ENCODE measurements at places on chromosomes 3 and 15.

DNA sequence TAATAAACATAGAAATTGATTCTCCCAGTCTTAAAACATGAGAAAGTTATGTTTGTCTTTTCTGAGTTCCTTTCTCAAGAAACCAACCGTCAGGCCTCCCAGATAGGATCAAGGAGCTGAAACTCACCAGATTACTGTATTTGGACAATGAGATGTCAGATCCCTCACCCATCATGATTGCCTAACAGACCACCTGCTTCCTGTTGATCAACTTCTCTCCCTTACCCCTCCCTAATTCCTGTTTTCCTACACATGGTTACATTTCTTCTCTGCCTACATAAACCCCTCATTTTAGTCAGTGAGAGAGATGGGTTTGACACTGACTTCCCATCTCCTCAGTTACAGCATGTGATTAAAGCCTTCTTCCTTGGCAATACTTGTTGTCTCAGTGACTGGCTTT lies 917.5 kb downstream of the FHIT start:
- no peak for DNase-seq

- DNase-seq: no peak
Measured at GRCh38 chr3:159249472-159250174, 447.8 kb downstream of the MFSD1 start.

GRCh38 chr3:59782664-59783063 lies 732.8 kb upstream of the CFAP20DC start:
- no peak for DNase-seq

DNA sequence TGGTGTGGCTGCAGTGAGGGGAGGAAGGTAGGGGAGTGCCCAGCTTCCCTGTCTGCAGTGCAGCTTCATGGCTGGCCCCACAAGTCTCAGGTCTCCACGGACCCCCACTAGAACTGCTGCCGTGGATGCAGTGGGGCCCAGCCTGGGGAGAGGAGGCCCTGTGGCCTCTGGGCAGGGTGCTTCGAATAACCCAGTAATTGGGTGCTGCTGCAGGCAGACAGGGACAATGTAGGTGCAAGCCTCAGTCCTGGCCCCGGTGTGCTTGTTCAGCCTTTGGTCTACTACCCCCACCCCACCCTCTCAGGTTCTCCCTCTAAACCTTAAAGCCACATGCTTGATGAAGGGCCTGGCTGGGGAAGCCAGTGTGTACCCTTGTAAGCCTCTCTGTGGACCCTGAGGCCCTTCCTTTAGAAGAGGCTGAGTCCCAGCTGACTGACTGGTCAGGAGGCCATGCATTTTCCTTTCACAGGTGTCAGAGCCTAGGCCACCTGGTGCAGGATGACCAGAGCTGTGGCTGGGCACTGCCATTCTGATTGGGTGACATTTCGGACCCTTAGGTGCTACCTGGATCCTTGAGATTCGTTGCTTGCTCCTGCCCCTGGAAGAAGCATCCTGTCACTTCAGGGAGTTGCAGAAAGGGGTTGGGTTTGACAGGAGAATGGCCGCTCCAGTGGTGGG lies 21.1 kb upstream of the EXOG start:
- no peak for DNase-seq

GRCh38 chr3:183924956-183925355 lies 40.3 kb upstream of the PARL start:
- DNase-seq: no peak

DNA sequence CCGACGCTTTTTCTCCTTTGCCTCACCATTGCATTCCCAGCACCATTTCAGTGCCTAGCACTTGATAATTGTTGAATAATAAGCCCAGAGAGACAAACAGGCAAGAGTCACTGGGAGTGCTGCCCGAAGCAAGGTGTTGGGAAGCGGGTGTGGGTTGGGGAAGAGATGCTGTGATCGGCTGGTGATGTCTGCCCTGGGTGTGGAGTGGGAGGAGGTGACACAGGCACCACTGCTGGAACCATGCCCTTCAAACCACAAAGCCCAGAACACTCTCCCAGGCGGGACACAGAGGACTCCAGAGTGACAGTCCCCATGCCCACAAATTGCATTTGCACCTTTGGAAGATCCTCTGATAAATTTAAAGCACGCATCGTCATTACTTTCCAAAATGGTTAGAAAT lies 148.2 kb downstream of the CHSY1 start:
- DNase-seq: no peak

DNA sequence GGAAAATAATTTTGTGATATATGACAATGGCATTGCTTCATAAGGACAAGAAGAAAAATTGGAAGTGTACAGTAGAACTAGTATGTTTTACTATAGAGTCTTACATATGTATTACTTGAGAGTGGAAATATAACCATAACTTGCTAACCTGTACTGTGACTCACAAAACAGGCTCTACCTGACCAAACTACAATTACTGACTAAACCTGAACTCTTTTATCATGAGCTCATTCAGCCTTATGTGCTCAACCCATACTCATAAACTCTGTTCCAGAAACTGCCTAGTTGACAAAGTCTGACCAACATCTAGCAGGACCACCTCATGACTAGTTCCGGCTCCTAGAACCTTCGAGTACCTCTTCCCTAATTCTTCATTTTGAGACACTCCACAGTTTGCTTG lies 6.3 kb downstream of the CDIN1 start:
- no peak for DNase-seq

- no peak for DNase-seq
Measured at GRCh38 chr15:57026016-57026592, 107.7 kb downstream of the TCF12 start.

DNA sequence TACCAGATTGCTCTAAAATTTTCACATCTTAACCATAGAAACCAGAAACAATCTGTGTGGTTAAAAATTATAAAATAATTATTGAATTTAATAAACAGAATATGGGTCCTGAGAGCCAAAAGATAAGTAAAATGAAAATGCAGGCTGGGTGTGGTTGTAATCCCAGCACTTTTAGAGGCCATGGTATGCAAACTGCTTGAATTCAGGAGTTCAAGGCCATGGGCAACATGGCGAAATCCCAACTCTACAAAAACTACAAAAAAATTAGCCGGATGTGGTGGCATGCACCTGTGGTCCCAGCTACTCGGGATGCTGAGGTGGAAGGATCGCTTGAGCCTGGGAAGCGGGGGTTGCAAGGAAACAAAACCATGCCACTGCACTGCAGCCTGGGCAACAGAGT lies 236.1 kb downstream of the STAG1 start:
- no peak for DNase-seq

DNA sequence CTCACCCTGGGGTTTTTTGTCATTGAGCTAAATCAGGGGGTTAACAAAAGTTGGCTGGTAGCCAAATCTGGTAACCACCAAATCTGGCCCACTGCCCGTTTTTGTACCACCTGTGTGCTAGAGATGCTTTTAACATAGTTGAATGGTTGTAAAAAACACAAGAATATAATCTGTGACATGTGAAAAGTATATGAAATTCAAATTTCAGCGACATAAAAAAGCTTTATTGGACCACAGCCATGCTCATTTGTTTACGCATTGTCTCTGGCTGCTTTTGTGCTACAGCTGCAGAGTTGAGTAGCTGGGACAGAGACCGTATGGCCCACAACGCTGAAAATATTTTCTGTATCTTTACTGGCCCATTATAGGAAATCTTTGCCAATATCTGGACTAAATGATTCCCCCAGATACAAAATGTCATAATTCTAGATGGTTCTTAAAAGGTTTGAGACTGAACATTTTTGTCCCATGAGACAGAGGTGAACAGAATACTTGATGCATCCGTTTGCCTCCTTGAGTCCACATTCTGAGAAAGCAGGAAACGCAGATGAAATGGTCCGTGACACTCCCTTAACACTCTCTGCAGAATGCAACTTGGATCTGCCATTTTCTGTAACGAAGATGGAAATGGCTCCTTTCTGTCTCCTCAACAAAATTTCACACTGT lies 120.9 kb upstream of the PDZRN3 start:
- no peak for DNase-seq

DNA sequence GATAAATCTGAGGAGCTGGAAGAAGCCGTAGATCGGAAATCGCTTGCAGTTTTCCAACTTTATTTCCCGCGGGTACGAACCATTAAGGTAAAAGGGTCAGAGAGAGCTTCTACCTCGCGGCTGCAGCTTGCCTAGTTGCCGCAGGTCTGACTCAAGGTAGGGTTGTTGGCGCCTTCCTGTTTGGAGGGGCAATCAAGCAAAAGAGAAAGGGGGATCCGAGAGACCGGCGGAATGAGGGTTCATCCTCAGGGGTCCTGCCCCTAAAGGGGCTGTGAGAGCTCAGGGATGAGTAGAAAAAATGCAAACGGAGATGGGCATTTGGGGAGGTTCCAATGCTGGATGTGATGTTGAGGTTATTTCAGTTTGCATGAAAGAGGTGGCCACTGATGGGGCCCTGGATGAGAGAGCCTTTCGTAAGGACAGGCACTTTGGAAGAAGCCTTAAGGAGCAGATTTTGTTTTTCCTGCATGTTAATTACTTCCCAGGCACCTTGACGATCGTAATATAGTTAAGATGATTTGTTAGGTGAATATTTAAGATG lies 265.4 kb downstream of the CGGBP1 start:
- DNase-seq: no peak

GRCh38 chr3:111585217-111585616 lies 9.9 kb downstream of the ZBED2 start:
- no peak for DNase-seq

- DNase-seq: no peak
Measured at GRCh38 chr3:74351213-74351612, 263.2 kb downstream of the CNTN3 start.

- no peak for DNase-seq
Measured at GRCh38 chr3:23650371-23651140, 155.2 kb upstream of the UBE2E1 start.

DNA sequence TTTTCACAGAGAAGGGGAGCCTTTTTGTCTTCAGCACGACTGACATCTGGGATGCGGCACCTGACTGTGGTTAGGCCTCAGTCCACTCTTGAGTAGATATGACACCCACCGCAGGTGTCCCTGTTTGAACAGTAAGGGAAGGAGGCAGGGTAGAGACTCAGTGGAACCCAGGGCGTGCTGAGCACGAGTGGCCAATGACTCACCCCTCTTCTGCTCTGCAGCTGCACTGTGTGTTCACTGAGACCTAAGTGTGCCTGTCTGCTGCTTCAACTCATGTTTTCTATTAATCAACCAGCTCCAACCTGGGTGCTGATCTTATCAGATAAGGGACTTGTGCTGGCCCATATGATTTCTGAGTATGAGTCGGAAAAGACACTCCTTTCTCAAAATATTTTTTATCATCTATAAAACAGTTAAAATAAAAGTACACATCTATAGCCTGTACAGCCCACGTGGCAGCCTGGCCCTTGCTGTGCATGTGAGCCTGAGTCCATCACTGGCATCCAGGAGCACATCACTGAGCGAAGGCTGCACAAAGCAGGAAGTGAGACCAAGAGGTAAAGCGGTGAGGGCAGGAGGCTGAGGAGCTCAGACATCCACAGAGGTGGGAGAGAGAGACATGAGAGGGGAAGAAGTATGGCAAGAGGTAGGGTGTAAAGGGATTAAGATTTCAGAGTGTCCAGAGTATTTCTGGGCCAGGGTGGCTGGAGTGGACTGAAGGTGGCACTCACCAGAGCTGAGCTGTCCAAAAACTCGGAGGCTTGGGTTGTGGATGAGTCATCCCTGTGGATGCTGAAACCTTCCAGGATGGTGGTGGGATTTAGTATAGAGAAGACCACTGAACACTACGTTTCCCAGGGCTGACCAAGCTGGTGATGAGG lies 49.2 kb downstream of the SLC41A3 start:
- DNase-seq: no peak

- DNase-seq: no peak
Measured at GRCh38 chr15:39108021-39108420, 472.9 kb upstream of the THBS1 start.

GRCh38 chr15:31552482-31553099 lies 226.0 kb downstream of the KLF13 start:
- DNase-seq: no peak

GRCh38 chr15:73991260-73991659 lies 835 bp downstream of the STOML1 start:
- no peak for DNase-seq

DNA sequence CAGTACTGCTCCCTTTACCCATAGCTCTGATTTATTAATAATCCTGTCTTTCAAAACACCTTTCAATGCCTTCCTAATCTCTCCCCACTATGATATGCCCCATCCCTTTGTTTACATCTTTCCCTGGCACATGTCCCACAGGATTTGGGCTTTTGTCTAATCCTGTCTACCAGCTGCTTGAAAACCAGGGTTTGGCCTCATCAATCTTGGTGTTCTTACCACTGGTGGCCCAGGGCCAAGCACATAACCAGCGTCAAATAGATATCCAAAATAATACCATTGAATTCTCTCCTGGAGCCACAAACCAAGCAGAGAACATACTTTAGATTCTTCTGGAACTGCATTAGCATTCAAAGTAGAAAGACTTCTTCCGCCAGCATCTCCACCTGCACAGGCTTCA lies 104.8 kb upstream of the PPP2R3A start:
- DNase-seq: no peak

DNA sequence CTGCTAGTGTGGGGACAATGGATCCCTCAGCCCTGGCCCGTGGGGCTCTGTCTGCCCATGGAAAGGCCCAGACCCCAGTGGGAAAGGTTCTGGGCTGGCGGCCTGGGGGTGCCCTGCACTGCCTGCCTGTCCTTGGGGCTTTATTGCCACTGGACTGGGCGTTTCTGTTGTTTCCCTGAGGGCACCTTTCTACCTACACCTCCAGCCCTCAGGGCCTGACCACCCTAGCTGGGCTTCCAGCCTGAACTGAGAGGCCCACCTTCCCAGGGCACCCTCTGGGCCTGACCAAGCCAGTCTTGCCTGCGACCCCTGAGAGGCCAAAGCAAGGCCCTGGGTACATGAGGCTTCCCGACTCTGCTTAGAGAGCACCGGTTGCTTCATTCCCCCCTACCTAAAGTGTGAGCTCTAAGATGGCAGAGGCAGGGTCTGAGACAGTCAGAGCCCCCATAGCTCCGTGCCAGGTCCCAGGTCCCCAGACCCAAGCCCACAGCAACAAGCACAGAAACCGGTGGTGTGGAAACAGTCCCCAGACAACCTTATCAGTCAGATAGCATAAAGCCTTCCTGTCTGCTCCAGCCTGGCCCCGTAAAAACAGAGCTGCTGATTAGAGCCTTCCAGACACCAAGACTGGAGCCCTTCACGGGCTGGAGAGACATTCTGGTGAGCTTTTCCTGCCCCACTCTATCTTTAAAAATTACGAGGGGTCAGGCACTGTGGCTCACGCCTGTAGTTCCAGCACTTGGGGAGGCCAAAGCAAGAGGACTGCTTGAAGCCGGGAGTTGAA lies 102.8 kb downstream of the CHSY1 start:
- no peak for DNase-seq

DNA sequence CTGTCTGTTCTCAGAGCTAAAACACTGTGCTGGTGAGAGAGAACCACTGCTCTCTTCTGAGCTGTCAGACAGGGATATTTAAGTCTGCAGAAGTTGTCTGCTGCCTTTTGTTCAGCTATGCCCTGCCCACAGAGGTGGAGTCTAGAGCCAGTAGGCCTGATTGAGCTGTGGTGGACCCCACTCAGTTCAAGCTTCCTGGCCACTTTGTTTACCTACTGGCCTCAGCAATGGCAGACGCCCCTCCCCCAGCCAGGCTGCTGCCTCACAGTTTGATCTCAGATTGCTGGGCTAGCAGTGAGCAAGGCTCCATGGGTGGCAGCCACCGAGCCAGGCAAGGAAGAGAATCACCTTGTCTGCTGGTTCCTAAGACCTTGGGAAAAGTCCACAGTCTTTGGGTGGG lies 21.0 kb upstream of the CACNA1D start:
- no peak for DNase-seq
